ENCODE measurements at places on chromosomes 3 and 15.

GRCh38 chr15:64285871-64286270 lies 70.1 kb downstream of the CSNK1G1 start:
- no peak for DNase-seq

DNA sequence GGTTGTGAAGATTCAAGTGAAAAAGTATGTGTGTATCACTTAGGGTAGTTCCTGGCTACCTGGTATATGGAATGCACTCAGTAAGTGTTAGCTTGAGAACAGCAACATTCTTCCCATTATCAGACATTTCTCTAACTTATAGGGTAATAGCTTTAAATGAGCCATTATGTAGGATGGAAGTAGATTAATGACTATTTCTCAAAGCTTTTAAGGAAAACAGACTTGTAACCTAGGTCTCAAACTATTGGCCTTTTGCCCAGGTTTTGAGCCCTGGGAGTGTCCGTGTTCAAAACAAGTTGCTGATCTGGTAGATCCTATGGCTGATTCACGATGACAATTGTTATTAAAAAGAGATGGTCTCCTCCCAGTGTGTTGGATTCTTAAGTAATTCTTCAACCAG lies 129.1 kb upstream of the UMPS start:
- DNase-seq: no peak

GRCh38 chr15:70474471-70475406 lies 288.6 kb downstream of the UACA start:
- DNase-seq: peak; percentile 99

GRCh38 chr15:34038871-34039789 lies at the start of gene AVEN:
Gene AVEN, minus strand, starts transcription at chr15:34039204. Its CDS starts 158 bp downstream, at chr15:34039046.
- DNase-seq: peak; percentile 35

DNA sequence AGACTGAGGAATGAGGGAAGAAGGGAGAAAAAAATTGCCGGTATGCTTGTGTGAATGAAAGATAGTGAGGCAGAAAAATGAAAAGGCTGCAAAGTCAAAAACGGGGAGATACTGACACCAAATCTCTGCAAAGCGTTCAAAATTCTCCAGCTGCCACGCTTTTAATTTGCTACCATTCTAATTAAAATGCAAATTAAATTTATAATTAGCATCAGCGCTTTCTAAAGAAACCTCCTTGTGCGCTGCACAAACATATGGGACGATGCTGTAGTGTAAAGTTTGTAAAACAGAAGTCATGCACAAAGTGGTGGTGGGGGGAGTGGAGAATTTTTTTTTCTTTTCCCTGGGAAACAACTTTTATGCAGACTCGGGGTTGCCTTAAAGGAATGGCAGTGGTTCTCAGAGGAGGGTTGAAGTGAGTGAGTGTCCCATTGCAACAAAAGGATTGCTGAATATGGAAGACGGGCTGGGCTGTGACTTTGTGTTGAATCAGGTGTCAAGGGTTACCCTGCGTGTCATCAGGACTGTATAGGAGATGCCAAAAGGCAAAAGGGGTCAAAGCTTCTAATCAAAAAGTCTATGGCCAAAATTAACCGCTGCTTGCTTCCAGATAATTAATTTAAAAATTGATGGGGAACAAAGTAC lies 472.2 kb downstream of the NR2F2 start:
- DNase-seq: no peak

DNA sequence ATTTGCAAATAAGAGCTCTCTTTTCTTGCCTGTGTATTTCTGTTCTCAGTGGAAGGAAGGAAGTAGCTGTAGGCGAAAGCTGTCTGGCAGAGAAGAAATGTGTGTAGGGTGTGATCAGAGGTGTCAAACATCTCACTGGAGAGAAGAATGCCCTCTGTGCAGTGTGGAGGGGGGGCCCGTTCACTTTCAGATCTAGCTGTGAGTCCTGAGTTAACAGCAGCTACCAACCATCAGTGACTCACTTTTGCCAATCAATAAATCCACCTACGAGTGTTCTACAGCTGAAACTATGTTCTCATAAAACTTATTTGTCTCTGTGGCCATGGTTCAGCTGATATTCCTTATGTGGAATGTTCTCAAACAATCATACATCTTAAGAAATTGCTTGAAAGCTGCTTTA lies 103.7 kb downstream of the FRMD4B start:
- no peak for DNase-seq

GRCh38 chr15:101613130-101614000 lies 38.8 kb downstream of the TM2D3 start:
- DNase-seq: peak; percentile 25

DNA sequence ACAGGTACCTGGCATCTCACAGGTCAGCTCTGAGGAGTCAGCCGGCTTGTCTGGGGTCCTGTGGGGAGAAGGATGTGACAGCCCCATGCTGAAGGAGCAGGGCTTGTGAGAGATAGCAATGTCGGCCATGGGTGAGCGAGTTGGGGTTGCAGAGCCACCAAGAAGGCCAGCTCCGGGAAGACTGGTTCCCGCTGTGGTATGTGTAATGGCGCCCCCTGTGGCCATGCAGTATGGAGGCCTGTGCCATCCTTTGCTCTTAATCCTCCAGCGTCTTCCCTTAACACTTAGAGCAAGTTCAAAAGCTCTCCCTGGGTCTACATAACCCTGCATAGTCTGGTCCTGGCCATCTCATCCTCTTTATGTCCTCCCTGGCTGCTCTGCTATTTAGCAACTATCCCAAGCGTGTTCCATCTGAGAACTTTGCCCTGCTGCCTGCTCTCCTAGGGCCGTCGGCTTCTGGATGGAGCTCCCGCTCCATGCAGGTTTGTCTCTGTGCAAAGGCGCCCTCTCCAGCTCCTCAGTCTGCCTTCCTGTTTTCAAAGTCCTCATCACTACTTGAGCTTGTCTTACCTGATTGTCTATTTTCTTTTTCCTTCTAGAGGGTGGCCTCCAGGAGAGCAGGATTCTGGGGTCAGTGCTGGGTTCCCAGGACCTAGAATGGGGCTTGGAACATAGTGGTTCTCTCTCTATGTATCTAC lies 40.8 kb upstream of the IQCF6 start:
- no peak for DNase-seq

- DNase-seq: peak; percentile 30
These were observed 61.6 kb downstream of the RAB7A start for GRCh38 chr3:128787256-128788253.

DNA sequence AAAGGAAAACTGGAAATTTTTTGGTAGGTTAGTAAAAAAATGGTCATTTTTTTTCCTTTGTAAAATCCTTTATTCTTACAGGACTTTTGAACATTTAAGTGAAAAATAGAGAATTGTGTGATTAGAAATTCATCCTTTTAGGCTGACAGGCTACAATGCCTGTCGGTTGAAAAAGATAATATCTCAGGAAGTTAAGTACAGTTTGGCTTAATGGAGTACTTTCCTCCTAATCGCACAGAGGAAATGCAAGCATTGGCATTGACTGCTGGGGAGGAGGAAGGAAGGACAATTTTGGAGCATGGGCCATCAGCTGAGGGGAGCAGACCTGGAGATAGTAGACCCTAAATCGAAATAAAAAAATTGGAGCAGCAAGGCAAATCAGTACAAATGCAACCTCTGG lies 135.1 kb upstream of the ICE2 start:
- DNase-seq: no peak

DNA sequence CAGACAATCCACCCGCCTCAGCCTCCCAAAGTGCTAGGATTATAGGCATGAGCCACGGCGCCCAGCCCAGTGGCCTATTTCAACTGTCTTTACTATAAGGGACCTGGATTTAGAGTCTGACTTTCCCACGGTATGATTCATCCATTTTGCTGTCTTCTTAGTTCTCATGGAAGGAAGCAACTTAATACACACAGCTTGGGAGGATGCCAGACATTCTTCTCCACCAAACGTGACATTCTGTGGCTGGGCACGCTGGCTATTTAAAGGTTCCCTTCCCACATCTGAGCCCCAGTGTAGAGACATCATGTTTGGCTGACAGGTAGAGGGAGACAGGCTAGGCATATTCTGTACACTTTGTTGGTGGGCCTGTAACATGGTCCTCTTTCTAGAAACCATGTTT lies 26.2 kb downstream of the FAM43A start:
- peak; percentile 94 for DNase-seq

- DNase-seq: peak; percentile 51
These were observed 4.1 kb upstream of the GCSAM start for GRCh38 chr3:112136959-112137693.

GRCh38 chr3:158573714-158574113 lies 2.7 kb downstream of the MLF1 start:
- DNase-seq: no peak

DNA sequence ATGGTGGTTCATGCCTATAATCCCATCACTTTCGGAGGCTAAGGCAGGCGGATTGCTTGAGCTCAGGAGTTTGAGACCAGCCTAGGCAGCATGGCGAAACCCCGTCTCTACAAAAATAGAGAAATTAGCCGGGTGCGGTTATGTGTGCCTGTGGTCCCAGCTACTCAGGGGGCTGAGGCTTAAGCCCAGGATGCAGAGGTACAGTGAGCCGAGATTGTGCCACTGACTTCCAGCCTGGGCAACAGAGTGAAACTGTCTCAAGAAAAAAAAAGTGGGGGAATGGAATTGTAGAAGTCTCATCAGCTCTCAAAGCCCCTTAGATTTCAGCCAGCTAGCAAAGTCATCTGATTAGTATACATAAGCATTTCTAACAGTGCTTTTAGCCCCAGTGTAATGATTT lies 33.2 kb downstream of the TIPARP start:
- DNase-seq: no peak

DNA sequence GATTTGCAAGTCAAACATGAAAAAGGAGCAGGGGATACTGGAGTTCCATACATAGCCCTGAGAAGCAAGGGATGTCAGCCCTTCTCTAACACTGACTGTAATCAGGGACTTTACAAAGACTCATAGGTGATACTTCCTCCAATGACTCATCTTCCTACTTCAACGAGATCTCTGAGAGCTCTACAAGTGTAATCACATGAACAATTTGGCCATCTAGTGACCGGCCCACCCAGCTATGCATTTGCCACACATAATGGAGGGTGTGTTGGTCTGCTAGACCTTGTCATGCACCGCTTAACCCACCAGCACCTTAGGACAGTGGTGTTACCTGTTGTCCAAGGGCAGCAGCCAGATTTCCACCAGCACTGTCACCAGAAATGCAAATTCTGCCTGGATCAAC lies 75.3 kb downstream of the NCEH1 start:
- DNase-seq: no peak

- no peak for DNase-seq
These were observed 57.9 kb downstream of the ST3GAL6 start for GRCh38 chr3:98821063-98821462.

DNA sequence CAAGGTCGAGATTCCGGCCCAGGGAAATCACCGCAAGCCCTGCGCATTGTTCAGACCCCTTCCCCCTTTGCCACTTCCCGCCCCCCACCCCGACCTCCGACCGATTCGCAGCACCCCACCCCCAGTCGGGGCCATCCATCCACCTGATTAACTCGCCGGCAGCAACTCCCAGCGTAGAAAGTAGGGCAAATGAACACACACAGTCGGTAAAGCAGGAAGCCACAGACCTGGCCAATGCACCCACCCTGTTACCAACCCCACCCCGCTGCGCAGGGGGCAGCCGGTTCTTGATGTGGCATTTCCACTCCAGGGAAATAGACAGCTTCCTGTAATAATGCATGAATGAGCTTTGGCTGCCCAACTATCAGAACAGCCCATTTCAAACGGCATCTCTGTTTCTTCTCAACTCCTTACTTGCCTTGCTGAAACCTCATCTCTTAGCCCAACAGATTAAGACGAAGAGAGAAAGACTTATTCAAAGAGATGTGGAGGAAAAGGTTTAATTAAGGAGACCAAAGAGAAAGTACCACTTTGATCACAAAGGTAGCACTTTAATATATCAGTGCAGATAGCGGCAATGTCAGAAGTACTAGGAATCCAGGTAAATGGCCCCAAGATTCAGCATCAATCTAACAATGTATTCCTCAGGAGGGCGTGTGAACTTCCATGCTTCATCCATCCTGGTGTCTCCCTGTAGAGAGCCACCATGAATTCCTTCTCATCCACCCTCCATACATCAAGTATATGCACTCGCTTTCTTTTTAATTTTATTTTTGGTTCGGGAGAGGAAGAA lies 1.9 kb downstream of the TNIK start:
- no peak for DNase-seq

GRCh38 chr3:45583021-45583851 lies 11.3 kb upstream of the LIMD1 start:
- no peak for DNase-seq

DNA sequence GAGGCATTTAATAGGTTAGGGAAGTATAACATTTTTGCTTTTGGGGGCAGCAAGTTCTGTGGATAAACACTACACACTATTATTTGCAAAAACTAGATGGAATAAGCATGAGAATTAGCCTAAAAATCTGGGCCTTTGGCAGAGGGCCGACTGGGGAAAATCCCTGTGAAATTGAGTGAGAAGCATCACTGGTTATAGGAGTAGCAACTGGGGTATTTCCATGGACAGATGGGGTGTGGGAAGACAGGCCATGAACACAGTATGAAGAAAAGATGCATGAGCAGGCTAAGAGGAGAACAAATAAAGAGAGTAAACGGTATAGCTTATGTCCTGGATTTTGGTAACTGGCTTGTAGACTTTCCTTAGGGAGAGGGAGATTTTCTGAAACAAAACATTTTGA lies 32.9 kb upstream of the CSPG5 start:
- no peak for DNase-seq

GRCh38 chr3:194736896-194737600 lies 51.4 kb downstream of the FAM43A start:
- DNase-seq: no peak

DNA sequence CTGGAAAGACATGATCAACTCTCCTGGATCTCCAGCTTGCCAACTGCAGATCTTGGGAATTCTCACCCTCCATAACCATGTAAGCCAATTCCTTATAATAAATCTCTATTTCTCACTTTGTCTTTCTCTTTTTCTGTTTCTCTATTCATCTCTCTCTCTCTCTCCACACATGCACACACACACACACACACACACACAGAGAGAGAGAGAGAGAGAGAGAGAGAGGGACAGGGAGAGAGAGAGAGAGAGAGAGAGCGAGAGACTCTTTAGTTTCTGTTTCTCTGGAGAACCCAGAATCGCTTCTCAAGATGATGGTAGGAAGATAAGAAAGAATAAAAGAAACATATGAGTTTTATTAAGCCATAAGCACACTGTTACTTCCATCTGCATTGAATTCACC lies 111.9 kb downstream of the BCHE start:
- no peak for DNase-seq

DNA sequence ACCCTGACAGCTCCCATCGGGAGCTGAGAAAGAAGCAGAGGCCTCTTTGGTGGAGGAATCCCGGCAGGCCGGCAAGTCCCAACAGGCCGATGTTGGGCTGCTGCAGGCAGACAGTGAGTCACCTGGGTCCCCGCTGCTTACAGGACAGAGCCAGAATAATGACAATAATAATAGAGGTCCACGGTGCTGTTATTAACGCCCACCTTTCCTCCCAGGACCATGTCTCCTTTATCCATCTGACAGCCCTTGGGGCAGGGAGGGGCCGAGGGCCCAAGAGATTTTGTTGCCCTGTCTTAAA lies 29.3 kb upstream of the MAGEF1 start:
- DNase-seq: no peak

All from astrocyte of the spinal cord (primary cell).